Ovary (tissue), 10 donors: ENCODE measurements at places on chromosomes 5 and 9. TPM values are rescaled to one million over a fixed set of nuclear protein-coding genes. Genes with fewer than 3 reads are reported as not detected.
A peak's percentile ranks its signal among the peaks of the same experiment; 100 is the strongest.

GRCh38 chr5:77180167-77181081 lies 30.1 kb upstream of the PDE8B start:
- DNase-seq, result peak; percentile 54

DNA sequence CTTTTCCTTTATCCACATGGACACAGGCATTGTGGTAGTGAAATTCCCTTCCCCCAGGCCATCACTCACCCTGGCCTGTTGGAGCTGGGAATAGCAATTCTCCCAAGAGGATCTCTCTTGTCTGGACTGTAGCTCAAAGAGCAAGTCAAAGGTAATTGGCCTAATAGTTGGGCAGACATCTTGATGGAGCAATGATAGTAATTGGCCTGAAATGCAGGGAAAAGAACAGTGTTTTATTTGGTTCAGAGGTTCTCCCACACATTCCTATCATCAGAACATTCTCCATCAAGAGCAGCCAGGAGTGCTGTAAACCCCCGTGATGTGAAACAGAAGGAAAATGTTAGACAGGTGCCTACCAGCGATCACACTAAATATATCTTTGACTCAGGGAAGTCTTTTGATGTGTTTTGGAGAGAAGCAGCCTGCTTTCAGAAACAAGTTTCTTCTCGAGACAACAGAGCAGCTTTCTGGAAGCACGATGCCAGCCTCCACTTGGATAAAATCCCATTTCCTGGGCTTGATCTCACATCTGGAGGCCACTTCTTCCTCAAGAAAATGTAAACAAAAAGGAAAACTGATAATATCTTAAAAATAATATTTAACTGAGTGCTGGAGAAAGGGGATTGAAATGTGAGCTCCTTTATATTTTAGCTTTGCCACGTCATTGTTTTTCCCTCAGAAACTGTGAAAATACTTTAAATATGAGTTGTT lies 198.1 kb upstream of the WWC1 start:
- DNase-seq, result no peak

DNA sequence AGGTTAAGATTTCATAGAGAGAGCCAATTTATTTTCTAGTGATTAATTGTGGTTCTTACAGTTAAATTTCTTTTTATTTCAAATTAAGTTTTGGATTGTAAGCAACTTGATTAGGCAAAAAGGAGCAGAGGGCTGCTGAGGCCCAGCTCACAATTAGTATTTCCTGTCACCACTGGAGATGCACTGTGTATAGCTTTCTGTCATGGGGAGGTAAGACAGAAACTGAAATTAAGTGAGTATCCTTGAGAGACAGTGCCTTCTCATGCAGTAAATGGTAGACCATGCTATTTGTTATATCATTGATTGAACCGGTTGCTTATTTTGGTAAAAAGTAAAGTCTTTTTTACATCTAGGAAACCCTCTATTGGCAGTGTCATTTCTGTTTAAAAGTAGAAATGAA lies 190.7 kb downstream of the CCDC171 start:
- DNase-seq, result no peak

The ADAMTSL1 gene
- 1.2 TPM for total RNA-seq

The POU5F2 gene
- total RNA-seq, result 2.1 TPM

GRCh38 chr9:107637421-107638420 lies 148.2 kb upstream of the KLF4 start:
- DNase-seq, result peak; percentile 98

The PTGS1 gene
- 7.4 TPM for total RNA-seq

DNA sequence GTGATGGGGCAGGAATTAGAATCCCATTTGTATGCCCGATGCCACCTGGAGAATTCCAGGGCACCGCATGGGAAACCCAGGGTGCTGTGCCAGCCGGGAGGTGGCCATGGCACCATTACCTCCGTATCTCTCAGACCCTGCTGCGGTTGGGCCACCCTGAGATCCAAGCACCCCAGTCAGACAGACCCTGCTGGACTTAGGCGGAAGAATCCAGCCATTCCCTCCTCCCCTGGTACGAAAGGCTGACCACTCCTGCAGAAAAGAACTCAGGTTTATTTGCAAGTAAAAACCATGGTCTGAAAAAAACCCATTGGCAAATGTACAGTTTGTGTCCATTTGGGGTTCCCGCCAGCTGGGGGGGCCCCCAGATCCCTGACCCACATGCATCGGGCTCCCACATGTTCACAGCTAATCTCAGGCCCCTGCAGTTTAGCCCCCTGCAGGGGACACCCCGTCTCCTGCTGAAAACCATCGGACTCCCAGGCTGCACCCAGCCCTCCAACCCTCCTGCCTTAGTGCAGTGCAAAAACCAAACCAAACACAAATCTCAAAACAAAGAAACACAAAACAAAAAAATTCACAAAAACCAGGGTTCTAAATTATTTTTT lies 23.6 kb upstream of the SARDH start:
- DNase-seq, result peak; percentile 17

The ANKRD34B gene
- not detected for total RNA-seq

The SKIC3 gene
- total RNA-seq, result 66.9 TPM

GRCh38 chr5:38382898-38383297 lies 124.5 kb downstream of the EGFLAM start:
- peak; percentile 63 for DNase-seq

- DNase-seq, result no peak
Measured at GRCh38 chr5:2300861-2301574, 418.3 kb upstream of the IRX4 start.

GRCh38 chr9:19018201-19018600 lies 14.8 kb downstream of the SAXO1 start:
- no peak for DNase-seq

The HEMGN gene
- not detected for total RNA-seq

DNA sequence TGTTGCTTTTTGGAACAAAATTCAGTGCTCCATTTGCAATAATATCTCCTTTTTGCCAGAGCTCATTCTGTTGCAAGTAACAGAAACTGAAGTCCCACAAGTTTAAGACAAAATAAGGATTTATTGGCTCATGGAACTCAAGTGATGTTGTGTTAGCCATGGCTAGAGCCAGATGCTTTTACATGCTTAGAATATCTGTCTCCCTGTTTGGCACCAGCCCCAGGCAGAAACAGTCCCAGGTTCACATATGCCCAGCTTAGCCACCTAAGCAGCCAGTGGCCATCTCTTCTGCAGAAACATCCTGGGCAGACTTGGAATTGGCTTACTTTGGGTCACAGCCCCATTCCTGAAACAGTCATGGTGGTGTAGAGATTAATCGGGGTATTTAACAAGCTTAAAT lies 540.9 kb upstream of the SGCD start:
- no peak for DNase-seq

- DNase-seq, result no peak
Measured at GRCh38 chr9:74653410-74654080, 156.4 kb downstream of the RORB start.

- no peak for DNase-seq
Measured at GRCh38 chr5:32842813-32843530, 131.9 kb downstream of the NPR3 start.

GRCh38 chr9:22693156-22693555 lies 246.5 kb downstream of the DMRTA1 start:
- no peak for DNase-seq

- DNase-seq, result no peak
Measured at GRCh38 chr5:60148366-60148765, 254.8 kb upstream of the PDE4D start.

The SPINK4 gene
- not detected for total RNA-seq

- no peak for DNase-seq
Measured at GRCh38 chr9:111068771-111069170, 30.5 kb upstream of the LPAR1 start.

- DNase-seq, result no peak
Measured at GRCh38 chr9:78775696-78776295, 478.9 kb downstream of the PSAT1 start.

DNA sequence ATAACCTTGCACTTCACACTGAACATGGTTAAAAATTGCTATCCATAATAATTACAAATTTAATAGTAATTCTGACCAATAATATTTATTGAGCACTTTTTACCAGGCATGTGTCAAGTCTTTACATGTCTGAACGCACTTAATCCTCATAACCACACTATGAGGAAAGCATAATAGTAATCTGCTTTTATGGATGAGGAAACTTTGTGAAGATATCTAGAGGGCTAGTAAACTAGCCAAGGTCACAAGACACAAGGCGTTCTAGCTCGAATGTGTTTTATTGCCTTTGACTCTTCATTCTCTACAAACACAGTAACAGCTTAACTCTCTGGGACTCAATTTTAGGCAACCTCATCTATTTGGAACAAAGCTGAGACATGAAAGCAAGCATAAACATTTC lies 205.1 kb downstream of the ARHGEF28 start:
- no peak for DNase-seq

The SPRY4 gene
- 4.1 TPM for total RNA-seq

GRCh38 chr5:11007269-11007870 lies 246.3 kb upstream of the DAP start:
- no peak for DNase-seq

- DNase-seq, result no peak
Measured at GRCh38 chr9:36161187-36161586, 8.0 kb upstream of the CCIN start.

GRCh38 chr5:41246376-41246775 lies 33.0 kb upstream of the C6 start:
- DNase-seq, result peak; percentile 45

DNA sequence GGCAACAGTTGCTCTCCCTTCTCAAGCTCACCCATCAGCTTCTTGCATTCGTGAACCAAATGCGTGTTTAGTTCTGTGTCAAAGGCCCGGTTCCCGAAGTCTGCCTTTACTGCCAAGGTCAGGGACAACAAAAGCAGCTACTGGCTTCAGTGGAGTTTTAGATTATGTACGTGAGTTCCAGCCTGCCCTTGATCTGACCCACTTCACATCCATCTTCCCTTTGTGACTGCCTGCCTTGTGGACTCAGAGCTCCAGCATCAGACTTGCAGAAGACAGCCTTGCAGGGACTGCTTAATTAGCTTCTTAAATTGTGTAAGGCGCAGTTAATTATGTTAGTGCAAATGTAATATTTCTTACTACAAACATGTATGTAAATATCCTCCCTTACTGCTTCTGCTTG lies 774.7 kb upstream of the EDIL3 start:
- no peak for DNase-seq

DNA sequence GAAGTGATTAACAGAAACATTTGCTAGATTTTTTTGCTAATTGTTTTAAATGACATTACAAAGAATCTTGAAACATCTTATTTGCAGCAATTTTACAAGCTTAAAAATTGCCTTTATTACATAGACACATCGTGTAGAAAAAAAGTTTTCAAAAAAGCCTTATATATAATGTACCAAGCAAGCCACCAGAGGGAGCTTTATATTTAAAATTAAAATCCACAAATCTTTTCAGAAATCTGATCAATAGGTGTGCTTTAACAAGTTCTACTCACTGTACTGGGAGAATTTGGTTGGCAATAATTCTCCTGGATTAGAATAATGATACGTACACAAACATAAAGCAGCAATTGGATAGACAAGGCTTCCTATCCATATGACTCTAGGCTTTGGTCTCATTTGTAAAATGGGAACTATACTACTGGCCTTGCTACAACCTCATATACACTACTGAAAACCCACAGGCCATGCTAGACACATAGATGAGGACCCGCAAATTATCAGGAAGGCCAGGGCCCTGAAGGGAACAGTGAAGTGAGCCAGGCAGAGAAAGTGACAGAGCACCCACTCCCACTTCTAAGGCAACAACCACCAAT lies 4.8 kb downstream of the PSMB7 start:
- no peak for DNase-seq

DNA sequence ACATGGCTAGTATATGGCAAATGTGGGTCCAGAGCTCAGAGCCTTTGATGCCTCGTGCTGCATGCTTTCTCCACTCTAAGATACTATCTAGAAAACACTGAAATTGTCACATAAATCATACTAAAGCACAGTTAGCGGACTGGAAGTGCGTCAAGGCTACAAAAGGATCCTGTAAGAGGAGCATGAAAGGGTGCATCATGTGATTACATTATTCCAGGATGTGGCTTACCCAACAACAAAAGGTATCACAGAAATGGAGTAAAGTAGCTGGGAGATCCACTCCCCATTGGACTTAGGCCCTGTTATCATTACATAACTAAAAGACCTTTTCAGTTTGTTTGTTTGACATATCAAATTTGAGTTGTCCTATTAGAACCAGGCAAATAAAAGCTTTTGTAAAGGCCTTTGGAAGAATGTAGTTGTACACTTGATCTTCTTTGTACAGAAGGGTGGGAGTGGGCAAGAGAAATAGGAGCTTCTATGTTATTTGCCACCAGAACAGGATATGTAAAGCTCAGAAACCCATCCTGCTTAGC lies 6.9 kb downstream of the SLC31A1 start:
- DNase-seq, result no peak

DNA sequence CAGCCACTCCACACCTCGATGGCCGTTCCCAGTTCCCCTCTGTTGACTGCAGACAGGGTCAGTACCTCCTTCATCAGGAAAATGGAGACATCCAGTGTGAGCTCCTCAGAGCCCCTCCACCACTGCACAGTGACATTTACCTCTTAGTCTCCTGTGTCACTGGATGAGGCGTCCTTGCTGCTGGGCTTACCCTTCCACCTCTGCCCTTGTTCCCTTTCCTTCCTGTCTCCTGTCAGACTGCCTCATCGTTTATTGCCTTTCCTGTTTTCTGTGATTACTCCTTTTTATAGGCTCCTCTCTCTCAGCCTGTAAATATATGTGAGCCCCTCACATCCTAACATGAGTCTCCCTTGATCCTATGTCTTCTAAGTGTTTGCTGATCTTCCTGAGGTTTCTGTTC lies 23.2 kb upstream of the SPTAN1 start:
- no peak for DNase-seq

DNA sequence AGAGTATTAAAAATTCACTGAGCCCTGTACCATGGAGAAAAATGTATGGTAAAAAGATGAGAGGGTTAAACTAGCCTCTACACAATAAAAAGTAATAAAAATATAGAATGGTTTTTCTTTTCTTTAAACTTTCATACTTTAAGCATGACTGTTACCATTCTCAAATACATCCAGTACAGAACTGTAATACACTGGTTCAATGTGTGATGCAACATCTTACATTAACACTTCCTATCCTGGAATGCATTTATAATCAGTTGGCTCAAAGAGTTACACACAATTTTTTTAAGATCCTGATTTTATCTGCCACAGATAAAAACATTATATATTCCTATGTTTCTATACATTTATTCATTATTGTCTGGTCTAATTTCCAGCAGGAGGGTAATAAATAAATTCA lies 4.7 kb downstream of the GNAQ start:
- no peak for DNase-seq

The WDR38 gene
- 1.7 TPM for total RNA-seq

- DNase-seq, result no peak
Measured at GRCh38 chr9:11833056-11833455, 860.1 kb upstream of the TYRP1 start.

DNA sequence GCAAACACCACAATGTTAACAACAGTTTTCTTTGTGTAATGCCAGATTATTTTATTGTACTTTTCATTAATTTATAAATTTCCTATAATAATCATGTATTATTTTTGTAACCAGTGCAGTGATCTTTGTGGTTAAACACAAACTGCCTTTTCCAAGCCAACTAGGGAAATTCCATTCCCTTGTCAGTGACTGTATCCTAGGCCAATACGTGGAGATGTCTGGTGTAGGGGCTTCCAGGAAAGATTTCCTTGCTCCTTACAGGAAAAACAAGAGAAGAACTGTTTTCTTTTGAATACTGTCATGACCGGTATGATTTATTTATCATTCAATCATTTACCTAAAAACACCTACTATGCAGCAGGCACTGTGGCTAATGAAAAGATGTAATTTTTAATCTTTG lies 31.4 kb downstream of the FANCC start:
- DNase-seq, result no peak

GRCh38 chr5:172523146-172523745 lies 68.9 kb upstream of the SH3PXD2B start:
- no peak for DNase-seq
